Activated CD4-positive, alpha-beta T cell treated with anti-CD3 and anti-CD28 coated beads for 4 hours (primary cell): ENCODE measurements at places on chromosomes 4 and X.
A peak's percentile ranks its signal among the peaks of the same experiment; 100 is the strongest.

GRCh38 chr4:170047771-170048354 lies 21.7 kb upstream of the MFAP3L start:
- DNase-seq = peak; percentile 57

- DNase-seq = no peak
Observed at GRCh38 chrX:2748171-2748814, 3.5 kb upstream of the XG start.

- DNase-seq = no peak
Observed at GRCh38 chr4:94515365-94515764, 63.6 kb downstream of the PDLIM5 start.

GRCh38 chr4:121448231-121448630 lies 67.4 kb upstream of the QRFPR start:
- DNase-seq = no peak

DNA sequence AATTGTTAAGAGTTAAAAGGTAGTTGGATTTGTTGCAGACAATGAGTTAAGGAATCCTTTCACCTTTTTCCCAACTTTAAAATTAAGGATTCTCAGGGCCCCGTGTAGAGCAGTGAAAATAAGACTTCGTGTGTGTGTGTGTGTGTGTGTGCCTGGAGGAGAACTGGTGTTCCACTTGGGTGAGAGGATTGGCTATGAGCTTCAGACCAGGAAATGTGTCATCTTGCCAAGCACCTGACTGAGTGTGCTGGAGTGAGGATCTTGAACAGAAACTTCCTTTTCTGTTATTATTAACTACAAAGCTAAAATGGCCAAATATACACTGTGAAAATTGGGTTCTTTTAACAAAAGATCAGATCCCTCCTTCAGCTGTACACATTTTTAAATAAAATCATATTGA lies 113.1 kb upstream of the VCX2 start:
- DNase-seq = no peak

GRCh38 chrX:150889131-150889530 lies 9.3 kb downstream of the CD99L2 start:
- DNase-seq = no peak

- peak; percentile 22 for DNase-seq
Observed at GRCh38 chr4:88522702-88523324, 763 bp downstream of the PYURF start.

GRCh38 chr4:26062215-26062614 lies 148.2 kb downstream of the SMIM20 start:
- DNase-seq = no peak

- DNase-seq = no peak
Observed at GRCh38 chrX:130789793-130790192, 113.2 kb downstream of the ENOX2 start.

DNA sequence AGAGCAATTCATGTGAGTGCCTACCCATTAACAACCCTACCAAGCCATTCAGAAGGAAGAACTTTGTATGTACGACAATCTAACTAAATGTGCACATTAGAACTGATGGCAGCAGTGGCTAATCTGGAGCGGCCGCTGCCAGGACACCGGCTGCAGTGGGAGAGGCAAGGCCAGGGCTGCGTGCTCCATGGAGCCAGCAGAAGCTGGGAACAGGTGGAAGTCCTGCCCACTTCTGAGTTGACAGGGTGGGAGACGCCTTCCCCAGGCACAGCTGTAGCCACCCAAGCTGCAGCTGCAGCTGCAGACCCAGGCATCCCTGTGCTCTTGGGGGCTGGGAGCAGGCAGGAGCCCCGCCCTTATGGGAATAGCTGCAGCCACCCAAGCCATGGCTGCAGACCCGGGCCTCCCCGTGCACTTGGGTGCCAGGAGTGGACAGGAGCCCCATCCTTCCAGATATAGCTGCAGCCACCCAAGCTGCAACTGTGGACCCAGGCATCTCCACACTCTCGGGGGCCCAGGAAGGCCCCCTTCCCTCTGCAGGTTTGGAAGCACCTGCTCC lies 79.1 kb upstream of the DDX60 start:
- no peak for DNase-seq

- DNase-seq = no peak
Observed at GRCh38 chrX:31717474-31717873, 645.6 kb upstream of the FTHL17 start.

DNA sequence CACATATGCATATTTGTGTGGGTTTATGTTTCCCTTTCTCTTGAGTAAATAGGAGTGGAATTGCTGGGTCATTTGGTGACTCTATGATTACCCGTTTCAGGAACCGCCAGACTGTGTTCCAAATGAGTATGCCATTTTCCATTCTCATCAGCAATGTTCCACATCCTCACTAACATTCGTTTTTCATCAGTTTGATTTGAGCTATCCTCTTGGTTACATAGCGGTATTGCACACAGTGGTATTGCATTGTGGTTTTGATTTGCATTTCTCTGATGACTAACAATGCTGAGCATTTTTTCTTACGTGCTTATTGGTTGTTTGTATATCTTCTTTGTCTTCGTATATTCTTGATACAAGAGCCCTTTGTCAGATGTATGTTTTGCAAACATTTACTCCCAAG lies 218.0 kb upstream of the AMOT start:
- no peak for DNase-seq

GRCh38 chr4:6968496-6968895 lies 58.9 kb downstream of the TBC1D14 start:
- no peak for DNase-seq

- peak; percentile 43 for DNase-seq
Observed at GRCh38 chr4:39044956-39045826, 13.0 kb upstream of the TMEM156 start.

DNA sequence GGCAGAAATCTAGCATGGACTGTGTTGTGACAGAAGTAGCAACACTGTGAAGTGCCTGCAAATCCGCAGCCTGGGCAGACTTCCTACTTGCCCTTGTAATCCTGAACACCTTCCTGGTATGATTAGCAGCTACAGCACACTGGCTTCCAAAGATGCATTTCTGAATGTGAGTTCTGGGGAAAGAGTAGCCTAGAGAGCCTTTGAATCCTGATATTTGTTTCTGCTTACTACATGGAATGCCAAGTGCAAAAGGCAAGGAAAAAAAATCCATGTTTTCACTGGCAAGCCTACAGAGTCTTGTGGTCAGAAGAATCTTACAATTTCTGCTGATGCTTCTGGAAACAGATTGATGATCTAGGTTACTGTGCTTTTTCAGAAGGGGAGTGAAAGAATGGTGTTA lies 223.7 kb downstream of the COL25A1 start:
- no peak for DNase-seq

- DNase-seq = no peak
Observed at GRCh38 chrX:39819921-39820849, 277.6 kb downstream of the BCOR start.

GRCh38 chr4:84666439-84666838 lies 83.5 kb downstream of the CDS1 start:
- no peak for DNase-seq
